Caco-2 (cell line): ENCODE measurements at places on chromosomes 4 and X. TPM values are rescaled to one million over a fixed set of nuclear protein-coding genes. Genes with fewer than 3 reads are reported as not detected.

The TCEAL3 gene
- total RNA-seq = 2.7 and 3.3 TPM in 2 replicates

DNA sequence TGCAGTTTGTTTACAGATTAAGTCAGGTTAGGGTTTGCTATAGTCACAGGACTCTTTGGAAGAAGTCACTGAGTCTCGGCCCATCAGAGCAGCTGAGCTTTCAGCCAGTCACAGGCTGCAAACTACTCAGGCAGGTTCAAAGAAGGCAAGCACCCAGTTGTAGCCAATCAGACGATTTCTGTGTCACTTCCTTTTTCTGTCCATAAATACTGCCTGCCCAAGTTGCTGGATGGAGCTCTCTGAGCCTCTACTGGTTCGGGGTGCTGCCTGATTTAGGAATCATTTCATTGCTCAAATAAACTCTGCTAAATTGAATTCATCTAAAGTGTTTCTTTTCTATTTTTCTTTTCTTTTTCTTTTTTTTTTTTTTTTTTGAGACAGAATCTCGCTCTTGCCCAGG lies 7.3 kb upstream of the SH3BP2 start:
- no peaks in the 10 kb centered on the region for H3K27me3 ChIP-seq
- no peaks in the 10 kb centered on the region for H3K36me3 ChIP-seq
- no peaks in the 10 kb centered on the region for H3K4me1 ChIP-seq
- H3K4me3 ChIP-seq = no peak overlapping the region

The MAOA gene
- total RNA-seq = 0.25 and 0.74 TPM in 2 replicates

GRCh38 chr4:104756837-104757236 lies 262.1 kb upstream of the CXXC4 start:
- H3K4me3 ChIP-seq = no peak overlapping the region
- H3K36me3 ChIP-seq = no peaks in the 10 kb centered on the region
- no peak for DNase-seq
- H3K27me3 ChIP-seq = no peaks in the 10 kb centered on the region
- no peak overlapping the region for H3K27ac ChIP-seq
- H3K4me1 ChIP-seq = no peaks in the 10 kb centered on the region

DNA sequence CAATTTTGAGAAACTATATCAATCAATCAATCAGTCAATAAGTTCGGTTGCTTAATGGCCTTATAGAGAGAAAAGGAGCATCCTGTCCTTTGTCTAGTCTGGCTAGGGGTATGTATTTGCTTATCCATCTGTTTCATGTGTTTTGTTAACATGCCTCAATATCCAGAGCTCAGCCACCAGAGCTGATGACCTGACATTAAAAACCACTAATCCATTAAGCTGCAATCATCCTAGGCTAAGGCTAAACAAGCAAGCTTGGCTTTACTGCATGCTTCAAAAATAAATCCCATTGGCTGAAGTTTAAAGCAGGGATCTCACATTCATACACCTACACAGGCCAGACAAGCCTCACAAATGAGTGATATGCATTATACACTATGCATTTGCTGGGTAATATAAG lies 139.7 kb downstream of the INPP4B start:
- H3K4me3 ChIP-seq = no peak overlapping the region
- no peaks in the 10 kb centered on the region for H3K27me3 ChIP-seq
- no peaks in the 10 kb centered on the region for H3K36me3 ChIP-seq
- DNase-seq = no peak

DNA sequence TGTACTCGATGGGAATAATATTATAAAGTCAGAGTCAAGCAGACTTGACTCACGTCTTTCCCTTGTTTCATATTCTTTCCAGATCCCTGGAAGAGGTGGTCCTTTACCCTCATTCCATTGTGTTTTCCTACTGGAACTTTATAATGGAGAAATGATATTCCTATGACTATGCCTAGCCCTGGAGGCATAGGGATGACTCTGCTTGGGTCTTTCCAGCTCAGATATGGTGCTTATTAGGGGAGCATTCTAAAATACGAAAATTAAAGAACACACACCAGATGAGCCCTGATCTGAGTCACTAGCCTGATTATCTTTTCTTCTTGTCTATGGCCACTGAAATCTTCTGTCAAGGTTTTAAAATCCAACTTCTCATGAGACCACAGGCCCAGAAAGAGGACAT lies 231.4 kb downstream of the ANKRD50 start:
- no peak overlapping the region for H3K4me3 ChIP-seq
- H3K36me3 ChIP-seq = no peaks in the 10 kb centered on the region
- H3K4me1 ChIP-seq = peaks cover 23% of the 10 kb centered on the region
- DNase-seq = no peak

DNA sequence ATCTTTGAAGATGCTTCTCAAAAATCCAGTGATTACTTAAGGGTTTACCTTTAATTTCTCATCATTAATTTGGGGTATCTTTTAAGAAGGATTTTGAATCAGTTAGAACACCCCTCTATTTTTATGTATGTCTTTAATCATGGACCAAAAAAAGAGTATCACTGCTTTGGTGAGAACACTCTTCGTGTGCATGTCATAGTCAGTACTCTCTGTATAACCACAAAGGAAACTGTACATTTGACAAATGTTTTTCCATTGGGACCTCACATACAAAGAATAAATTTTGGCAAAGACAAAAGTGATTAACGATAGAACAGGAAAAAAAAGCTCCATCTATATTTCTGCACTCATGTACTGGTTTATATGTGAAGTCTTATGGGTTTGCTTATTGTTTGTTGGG lies 31.3 kb downstream of the FAM241A start:
- no peak overlapping the region for H3K27ac ChIP-seq
- no peak for DNase-seq
- no peaks in the 10 kb centered on the region for H3K4me1 ChIP-seq

The KDM5C gene
- 84.5 and 90.5 TPM in 2 replicates for total RNA-seq

DNA sequence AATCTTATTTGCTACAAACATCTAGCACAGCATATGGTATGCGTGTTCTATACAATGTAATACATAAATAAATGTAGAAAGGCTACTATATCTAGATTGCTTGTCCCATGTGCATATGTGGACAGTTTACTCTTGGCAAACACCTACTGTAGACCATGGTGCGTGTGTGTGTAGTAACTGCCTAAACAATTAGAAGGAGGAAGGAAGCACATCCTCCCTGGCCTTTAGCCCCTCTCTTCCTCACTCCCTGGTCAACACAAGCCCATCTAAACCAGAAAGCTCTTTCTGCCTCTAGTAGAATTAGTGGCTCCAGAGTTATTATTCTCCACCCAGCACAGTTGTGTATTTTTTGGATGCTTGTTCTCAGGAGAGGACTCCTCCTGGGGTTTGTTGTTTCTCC lies 73.9 kb downstream of the KDR start:
- DNase-seq = no peak
- no peaks in the 10 kb centered on the region for H3K4me1 ChIP-seq
- no peak overlapping the region for H3K27ac ChIP-seq
- H3K36me3 ChIP-seq = no peaks in the 10 kb centered on the region

GRCh38 chrX:146854281-146854680 lies 39.7 kb upstream of the CXorf51A start:
- no peaks in the 10 kb centered on the region for H3K27me3 ChIP-seq
- no peak overlapping the region for H3K4me3 ChIP-seq
- no peak for DNase-seq
- H3K4me1 ChIP-seq = no peaks in the 10 kb centered on the region
- H3K36me3 ChIP-seq = no peaks in the 10 kb centered on the region
- H3K27ac ChIP-seq = no peak overlapping the region

DNA sequence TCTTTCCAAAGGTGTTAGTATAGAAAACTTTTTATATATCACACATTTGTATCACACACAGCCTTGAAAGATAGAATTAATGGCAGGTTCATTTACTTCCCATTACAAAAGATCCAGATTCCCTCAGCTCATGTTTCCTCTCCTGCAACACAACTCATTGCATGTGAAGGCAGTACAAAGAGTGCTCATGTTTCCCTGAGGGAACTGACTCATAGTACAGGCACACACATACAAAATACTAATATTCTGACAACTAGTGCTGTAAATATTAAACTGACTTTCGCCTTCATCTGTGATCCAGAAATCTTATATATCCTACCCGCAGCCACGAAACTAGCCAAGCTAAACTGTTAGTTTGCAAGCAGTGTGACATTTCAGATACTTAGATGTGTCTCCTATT lies 819.8 kb upstream of the PCDH7 start:
- H3K4me3 ChIP-seq = no peak overlapping the region
- H3K4me1 ChIP-seq = no peaks in the 10 kb centered on the region
- DNase-seq = no peak

DNA sequence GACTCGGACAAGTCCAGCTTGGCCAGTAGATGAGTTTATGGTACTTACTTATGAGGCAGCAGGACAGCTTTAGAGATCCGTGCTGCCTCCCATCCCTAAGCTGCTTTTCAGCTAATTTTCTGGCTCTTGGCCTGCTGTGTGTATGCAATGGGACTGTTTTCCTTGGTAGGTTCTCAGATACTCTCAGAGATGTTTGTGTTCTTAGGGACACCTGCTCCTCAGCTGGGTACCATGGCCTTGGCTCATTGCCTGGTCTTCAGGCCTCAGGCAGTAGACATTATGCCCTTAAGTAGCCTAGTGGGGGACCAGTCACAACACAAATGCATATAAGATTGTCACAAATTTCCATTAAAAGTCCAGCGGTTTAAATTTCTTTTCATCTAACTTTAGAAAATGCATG lies 688.0 kb downstream of the PCDH7 start:
- H3K36me3 ChIP-seq = no peaks in the 10 kb centered on the region
- DNase-seq = no peak
- H3K4me3 ChIP-seq = no peak overlapping the region
- peaks cover 9% of the 10 kb centered on the region for H3K4me1 ChIP-seq
- H3K27ac ChIP-seq = no peak overlapping the region
- no peaks in the 10 kb centered on the region for H3K27me3 ChIP-seq

DNA sequence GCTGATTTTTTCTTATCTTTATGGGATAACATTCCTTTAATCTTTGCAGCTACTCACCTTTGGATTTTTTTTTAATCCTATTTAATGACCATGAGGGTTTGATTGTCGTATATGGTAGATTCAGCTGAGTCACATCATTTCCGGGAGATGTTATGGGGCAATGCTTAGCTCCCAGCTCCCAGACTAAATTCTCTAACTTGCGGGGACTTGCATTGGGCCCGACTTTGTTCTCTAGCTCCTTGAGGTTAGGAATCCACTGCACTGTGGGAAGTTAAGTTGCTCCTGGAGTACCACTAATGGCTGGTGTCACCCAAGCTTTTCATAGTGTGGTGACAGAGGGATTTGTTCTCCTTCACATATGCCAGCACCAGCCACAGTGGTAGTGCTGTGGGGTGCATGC lies 287.4 kb downstream of the TECRL start:
- H3K4me1 ChIP-seq = no peaks in the 10 kb centered on the region
- H3K27ac ChIP-seq = no peak overlapping the region
- no peak for DNase-seq
- H3K27me3 ChIP-seq = no peaks in the 10 kb centered on the region
- H3K36me3 ChIP-seq = no peaks in the 10 kb centered on the region

DNA sequence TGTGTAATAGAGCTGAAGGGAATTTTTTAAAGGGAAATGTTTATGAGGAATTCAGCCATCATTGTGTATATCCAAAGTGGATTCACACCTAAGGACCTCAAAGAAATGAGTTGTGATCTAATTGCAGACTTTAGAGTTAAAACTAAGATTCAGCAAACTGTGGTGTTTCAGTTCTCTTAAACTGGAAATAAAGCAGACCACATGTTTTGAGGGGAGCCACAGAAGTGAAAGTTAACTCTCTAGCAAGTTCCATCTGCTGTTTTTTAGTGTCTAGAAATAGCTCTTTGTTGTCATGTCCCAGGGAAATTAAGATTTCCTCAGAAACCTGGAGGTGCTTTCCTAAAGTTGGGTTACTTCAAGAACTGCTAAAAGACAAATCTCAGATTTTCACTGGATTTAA lies 97.3 kb upstream of the DDX3X start:
- H3K4me1 ChIP-seq = no peaks in the 10 kb centered on the region
- H3K27me3 ChIP-seq = no peaks in the 10 kb centered on the region
- no peak overlapping the region for H3K4me3 ChIP-seq
- H3K27ac ChIP-seq = no peak overlapping the region

GRCh38 chr4:57020467-57021101 lies 41.9 kb downstream of the POLR2B start:
- no peak overlapping the region for H3K27ac ChIP-seq
- no peak for DNase-seq
- H3K27me3 ChIP-seq = no peaks in the 10 kb centered on the region
- H3K36me3 ChIP-seq = peaks cover 1% of the 10 kb centered on the region; the same call in 1 of the 2 replicates
- no peaks in the 10 kb centered on the region for H3K4me1 ChIP-seq
- H3K4me3 ChIP-seq = no peak overlapping the region

The FAM9C gene
- total RNA-seq = not detected in 2 replicates

The SPARCL1 gene
- 0.18 TPM in 1 of 2 replicates, not detected in the other for total RNA-seq

The PROM1 gene
- total RNA-seq = 193 and 196 TPM in 2 replicates

The GYPB gene
- not detected in 2 replicates for total RNA-seq

The ARL9 gene
- 0.26 and 0.36 TPM in 2 replicates for total RNA-seq

The USP17L15 gene
- total RNA-seq = not detected in 2 replicates

The METTL14 gene
- 46.7 and 51.8 TPM in 2 replicates for total RNA-seq

GRCh38 chrX:69388526-69388925 lies 115.6 kb upstream of the NALF2 start:
- H3K4me1 ChIP-seq = no peaks in the 10 kb centered on the region
- H3K27ac ChIP-seq = no peak overlapping the region
- H3K4me3 ChIP-seq = no peak overlapping the region
- H3K27me3 ChIP-seq = no peaks in the 10 kb centered on the region
- DNase-seq = no peak

GRCh38 chr4:11564021-11564420 lies 135.3 kb upstream of the HS3ST1 start:
- H3K27ac ChIP-seq = no peak overlapping the region
- H3K4me3 ChIP-seq = no peak overlapping the region
- no peaks in the 10 kb centered on the region for H3K27me3 ChIP-seq
- no peaks in the 10 kb centered on the region for H3K36me3 ChIP-seq
- no peak for DNase-seq
- no peaks in the 10 kb centered on the region for H3K4me1 ChIP-seq

The GYG2 gene
- 44.0 and 50.4 TPM in 2 replicates for total RNA-seq

DNA sequence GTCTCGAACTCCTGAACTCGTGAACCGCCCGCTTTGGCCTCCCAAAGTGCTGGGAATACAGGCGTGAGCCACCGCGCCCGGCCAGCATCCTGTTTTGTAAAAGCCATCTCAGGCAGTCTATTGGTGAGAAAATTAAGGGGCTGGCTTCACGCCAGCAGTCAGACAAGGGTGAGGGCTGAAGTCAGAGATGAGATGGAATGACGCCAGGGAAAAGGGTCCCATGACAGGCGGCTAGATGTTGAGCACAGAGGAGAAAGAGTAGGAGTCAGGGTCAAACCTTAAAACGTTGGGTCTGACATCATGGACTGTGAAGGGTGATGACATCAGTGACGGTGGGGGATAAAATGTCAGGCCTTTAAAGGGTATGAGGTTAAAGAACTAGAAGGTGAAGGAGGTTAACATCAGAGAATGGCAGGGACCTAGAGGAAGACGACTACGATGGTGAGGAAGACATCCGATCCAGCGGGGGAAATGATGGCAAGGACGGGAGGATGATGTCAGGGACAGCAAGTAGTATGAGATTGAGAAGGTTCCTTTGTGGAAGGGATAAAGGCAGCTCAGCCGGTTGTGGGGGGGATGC lies 504 bp upstream of the RBM3 start:
- no peaks in the 10 kb centered on the region for H3K27me3 ChIP-seq
- DNase-seq = peak; percentile 6
- peak overlapping the region; percentile 99 for H3K27ac ChIP-seq
- peaks cover 21% of the 10 kb centered on the region for H3K4me1 ChIP-seq
- peaks cover 9% of the 10 kb centered on the region for H3K36me3 ChIP-seq
- H3K4me3 ChIP-seq = peak overlapping the region; percentile 80
